SIG-M5 (cell line): ENCODE measurements at places on chromosomes 12 and 14.

GRCh38 chr12:99911081-99911480 is 73.7 kb downstream of the ANKS1B start:
- DNase-seq = no peak

DNA sequence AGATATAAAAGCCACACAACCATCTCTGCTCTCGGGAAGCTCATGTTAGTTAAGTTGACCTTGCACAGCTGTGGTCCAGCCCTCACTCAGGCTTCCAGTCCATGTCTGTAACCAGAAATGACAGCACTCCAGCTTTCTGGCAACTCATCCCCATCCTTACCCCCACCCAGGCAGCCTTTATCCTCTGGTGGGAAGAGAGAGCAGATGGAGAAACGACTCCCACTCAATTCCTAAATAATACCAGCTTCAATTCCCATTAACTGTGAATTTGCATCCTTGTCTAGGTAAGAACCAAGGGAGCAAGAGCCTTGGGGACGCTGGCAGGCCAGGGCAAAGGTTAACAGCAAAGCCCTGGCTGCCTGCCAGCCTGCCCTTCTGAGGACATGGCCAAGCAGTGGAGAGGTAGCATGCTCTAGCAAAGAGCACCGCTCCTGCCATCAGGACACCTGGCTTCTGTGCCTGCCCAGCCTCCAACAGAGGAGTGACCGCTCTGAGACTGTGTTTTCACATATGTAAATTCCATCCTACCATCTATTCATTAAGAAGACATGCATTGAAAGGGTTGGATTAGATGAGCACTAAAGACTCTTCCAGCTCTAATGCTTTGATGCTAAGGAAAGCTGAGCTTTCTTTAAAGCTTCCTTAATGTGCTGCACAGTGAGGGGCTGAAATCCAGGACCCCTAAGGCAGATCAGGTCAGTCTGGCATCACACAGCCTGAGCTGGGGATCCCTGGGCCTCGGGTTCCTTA is 236.1 kb downstream of the GRIN2B start:
- no peak for DNase-seq

- no peak for DNase-seq
Measured at GRCh38 chr14:64929014-64929359, 13.6 kb downstream of the GPX2 start.

GRCh38 chr12:25810683-25811082 is 147.8 kb upstream of the RASSF8 start:
- DNase-seq = no peak

DNA sequence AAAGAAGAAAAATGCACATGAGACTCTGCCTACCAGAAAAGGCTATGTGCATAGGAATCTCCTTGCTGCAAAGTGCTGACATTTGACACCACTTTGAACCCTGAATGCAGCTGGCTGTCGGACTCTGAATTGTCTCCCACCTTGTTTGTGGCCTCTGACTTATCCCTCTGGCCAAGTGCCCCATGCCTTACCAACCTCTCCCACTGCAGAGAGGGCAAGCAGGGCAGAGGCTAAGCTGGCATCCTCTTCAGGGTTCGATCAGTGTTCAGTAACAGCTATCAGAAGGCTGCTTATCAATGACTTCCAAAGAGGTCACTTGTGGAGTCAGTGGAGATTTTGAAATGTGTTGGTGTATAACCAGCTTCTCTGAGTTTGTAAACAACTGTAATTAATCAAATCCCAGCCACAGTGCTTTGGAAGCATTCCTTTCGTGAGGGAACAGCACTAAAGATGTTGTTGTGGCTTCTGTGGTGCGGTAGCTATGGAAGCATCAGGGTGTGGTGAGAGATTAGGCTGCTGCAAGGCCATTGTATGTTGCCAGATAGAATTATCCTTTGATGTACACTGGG is 22.6 kb upstream of the BMP4 start:
- no peak for DNase-seq

GRCh38 chr12:30701056-30701455 is 5.4 kb upstream of the IPO8 start:
- no peak for DNase-seq

DNA sequence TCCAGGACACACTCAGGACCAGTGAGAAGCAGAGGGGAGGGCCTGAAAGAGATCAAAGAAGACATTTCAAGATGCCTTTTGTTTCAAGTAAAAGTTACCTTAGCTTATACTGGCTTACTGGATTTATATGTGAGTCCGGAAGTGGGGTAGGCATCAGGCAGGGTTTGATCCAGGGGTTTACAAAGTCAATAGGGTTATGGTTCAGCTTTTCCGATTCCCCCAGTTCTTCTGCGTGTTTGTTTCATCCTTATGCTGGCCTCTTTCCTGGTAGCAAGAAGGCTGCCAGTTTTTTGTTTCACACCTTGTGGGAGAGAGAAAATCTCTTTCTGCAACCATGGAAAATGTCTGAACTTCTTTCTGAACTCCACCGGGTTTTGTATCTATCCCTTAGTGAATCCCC is 126.3 kb downstream of the ESRRB start:
- DNase-seq = no peak

- DNase-seq = no peak
Measured at GRCh38 chr12:105292705-105293104, 37.8 kb upstream of the C12orf75 start.

DNA sequence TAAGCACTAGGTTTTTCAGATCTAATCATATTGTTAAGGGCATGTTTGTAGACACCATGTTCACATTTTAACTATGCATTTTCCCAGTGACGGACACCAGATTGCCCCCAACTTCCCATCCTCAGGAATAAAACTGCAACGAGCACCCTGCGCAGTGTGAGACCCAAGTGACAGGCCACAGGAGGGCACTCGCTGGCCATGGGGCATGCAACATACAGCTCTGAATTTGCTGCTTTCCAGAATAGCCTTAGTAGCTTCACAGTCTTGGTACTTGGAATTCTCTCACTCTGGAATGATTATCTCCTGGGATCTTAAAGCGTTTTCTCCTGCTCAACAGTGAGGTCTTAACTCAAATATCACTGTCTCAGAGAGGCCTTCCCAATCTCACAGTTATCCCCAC is 972 bp upstream of the DDX47 start:
- no peak for DNase-seq

DNA sequence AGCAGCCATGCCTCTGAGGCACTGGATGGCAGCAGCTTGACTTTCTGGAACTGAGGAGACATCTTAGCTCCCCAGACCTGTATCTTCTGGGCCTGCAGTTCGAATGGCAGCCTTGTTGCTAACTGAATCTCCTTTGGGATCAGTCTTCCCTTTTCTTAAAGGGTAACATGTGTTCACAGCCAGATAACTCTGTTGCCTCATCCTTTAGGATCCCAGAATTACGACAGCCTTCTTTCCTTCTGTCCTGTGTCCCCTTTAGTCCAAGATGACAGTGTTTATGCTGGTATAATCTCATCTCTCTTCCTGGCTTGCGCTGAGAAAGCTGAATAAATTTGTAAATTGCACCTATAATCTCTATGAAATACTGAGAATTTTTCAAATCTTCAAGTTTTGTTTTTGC is 9.1 kb upstream of the ERC1 start:
- DNase-seq = no peak

DNA sequence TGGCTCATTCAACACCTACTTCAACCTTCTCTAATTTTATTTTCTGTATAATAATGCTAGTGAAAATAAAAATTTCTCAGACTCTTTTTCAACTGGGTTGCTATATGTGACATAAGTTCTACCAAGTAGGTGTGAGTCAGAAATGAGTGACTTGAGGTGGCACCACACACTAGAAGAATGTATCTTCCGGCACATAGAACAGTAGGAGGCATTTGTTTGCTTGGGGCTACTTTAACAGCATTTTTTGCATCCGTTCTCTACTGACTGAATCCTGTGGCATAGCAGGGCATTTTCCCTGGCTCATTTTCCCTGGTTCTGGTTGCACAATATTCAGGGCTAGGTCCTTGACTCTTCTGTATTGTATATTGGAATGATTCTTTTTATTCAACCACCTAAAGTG is 194.0 kb upstream of the SLC16A7 start:
- no peak for DNase-seq
